ENCODE measurements at places on chromosomes 3 and 15. TPM values are rescaled to one million over a fixed set of nuclear protein-coding genes. Genes with fewer than 3 reads are reported as not detected.

- no peak for ATAC-seq
Measured at GRCh38 chr3:179958759-179959158, 78.0 kb downstream of the PEX5L start.

DNA sequence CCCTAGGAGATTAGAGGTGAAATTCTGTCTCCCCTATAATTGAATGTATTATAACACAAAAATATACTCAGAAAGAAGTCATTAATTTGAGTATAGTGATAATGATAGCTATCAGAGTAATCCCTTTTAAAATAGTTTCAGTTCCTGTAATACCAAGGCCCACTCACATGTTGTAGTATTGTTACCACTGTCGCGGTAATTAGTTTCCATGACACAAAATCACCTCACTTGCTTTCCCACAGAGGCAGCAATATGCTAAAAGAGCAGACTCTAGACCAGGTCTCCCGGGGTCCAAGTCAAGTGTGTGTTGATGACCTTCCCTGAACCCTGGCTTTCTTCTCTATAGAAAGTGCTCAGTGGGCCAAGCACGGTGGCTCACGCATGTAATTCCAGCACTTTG lies 39.5 kb upstream of the NSMCE3 start:
- no peak for ATAC-seq

GRCh38 chr3:40613306-40613705 lies 88.5 kb downstream of the ZNF621 start:
- ATAC-seq = no peak

- ATAC-seq = no peak
Measured at GRCh38 chr3:6644070-6644929, 216.6 kb upstream of the GRM7 start.

GNB4 gene
- 51.4 TPM for total RNA-seq

ILDR1 gene
- 0.10 TPM for total RNA-seq

Data from motor neuron (in vitro differentiated cells).